ENCODE measurements at places on chromosomes 1 and 21. TPM values are rescaled to one million over a fixed set of nuclear protein-coding genes. Genes with fewer than 3 reads are reported as not detected.

DNA sequence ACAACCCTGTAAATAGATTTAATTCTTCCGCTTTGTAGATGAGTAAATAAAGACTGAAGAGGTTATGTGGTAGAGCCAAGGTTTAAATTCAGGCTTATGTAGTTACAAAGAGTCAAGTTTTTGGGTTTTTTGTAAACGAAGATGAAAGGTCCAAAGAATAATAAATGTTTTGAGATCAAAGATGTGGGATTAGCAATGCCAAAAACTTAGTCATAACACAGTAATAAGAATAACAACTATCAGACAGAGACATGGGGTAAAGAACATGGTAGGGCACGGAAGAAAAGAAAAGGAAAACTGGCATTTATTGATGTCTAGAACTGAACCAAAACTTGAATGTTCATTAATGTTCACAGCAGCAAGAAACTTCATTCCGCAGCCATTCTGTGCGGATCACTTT is 42.9 kb downstream of the EXTL2 start:
- H3K4me1 ChIP-seq = peaks cover 8% of the 10 kb centered on the region
- no peak for DNase-seq
- H3K27ac ChIP-seq = no peak overlapping the region
- no peak overlapping the region for H3K4me3 ChIP-seq
- H3K27me3 ChIP-seq = no peaks in the 10 kb centered on the region

The FH gene
- 215 TPM for total RNA-seq

DNA sequence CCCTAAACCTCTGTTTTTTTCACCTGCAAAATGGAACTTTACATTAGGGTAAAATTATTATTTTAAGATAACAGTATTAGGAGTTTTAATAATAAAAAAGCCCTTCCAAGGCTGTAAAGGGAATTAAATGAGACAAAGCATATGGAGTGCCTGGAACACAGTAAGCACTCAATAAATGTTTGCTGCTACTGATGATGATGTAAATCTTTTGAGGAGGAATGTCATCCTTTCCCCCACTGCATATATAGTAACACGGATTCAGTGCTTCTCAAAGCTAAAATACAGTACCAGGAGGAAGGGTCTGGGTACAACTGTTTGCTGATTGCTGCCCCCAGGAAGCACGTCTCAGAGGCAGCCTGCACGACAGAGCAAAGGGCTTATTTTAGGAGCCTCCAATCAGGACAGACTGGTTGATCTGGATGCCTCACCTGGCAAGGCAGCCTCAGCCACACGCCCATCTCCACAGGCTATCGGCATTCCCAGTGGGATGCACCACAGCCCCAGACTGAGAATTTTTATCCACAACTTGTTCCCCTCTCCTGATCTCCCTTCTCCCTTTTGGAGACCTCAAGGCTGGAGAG is 64.4 kb downstream of the GADD45A start:
- peak overlapping the region; percentile 65 for H3K4me3 ChIP-seq
- no peak for DNase-seq
- H3K27me3 ChIP-seq = no peaks in the 10 kb centered on the region
- peak overlapping the region; percentile 89 for H3K27ac ChIP-seq
- H3K36me3 ChIP-seq = peaks cover 16% of the 10 kb centered on the region

DNA sequence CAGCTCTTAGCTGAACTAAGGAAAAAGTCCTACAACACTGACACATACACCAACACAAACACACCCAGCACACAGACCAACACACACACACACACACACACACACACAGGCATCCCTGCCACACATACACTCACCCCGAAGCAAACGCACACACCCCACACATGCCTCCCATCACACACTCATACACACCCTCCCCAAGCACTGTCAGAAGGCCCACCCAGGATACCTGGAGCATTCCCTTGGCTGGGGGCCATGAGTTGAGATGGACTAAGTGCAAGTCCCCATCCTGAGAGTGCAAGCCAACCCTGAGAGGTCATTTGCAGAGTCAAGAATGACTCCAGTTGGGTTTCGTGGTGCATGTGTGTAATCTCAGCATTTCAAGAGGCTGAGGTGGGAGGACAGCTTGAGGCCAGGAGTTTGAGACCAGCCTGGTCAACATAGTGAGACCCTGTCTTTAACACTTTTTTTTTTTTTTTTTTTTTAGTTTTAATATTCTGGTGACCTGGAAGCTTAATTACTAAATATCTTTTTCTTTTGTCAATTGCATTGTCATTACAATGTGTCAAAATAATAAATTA is 117.3 kb downstream of the RHOU start:
- H3K27me3 ChIP-seq = no peaks in the 10 kb centered on the region
- H3K4me3 ChIP-seq = no peak overlapping the region
- H3K27ac ChIP-seq = no peak overlapping the region
- DNase-seq = no peak

The PADI2 gene
- total RNA-seq = 0.20 TPM

DNA sequence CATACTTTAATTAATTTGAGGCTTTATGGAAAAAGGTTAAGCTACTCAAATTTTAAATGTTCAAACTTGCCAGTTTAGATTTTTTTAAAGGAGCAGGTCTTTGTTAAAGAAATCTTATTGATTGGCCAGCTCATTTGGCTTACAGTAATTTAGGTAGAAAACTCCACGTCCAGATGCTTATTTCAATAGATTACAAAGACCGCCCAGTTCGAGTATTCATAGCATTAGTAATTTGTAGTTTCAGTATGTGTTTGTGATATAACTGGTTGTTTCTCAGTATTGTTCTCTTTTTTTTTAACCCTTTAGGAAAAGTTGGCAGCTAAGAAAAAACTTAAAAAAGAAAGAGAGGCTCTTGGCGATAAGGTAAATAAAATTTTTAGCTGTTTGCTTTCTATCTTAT is 1.6 kb downstream of the RPF1 start:
- peaks cover 42% of the 10 kb centered on the region for H3K36me3 ChIP-seq
- H3K27me3 ChIP-seq = no peaks in the 10 kb centered on the region
- H3K4me3 ChIP-seq = peak overlapping the region; percentile 88
- no peak overlapping the region for H3K27ac ChIP-seq

DNA sequence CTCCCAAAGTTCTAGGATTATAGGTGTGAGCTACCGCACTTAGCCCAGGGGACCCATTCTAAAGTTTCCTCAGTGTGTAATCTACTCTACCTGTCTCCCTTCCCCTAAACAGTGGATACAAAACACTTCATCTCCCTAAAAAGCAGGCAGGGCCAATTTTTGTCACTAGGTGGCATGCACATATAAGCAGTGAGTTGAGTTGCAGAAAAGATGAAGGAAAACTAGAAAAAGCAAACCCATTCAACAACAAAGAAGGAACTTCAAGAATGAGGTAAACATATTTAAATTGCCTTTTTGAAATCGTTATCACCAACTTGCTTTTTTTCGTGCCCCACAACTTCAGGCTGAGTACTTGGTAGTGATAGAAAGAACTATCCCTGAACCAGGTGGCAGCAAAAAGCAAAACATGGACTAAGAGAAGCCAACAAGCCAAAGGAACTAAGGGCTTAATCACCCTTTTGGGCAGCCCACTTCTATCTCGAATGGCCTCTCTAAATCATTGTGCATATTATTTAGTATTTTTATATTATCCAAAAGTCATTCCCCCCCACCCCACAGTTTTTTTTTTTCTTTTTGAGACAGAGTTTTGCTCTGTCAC is 19.7 kb upstream of the ALDH9A1 start:
- H3K27me3 ChIP-seq = no peaks in the 10 kb centered on the region
- no peak overlapping the region for H3K27ac ChIP-seq
- no peak overlapping the region for H3K4me3 ChIP-seq
- DNase-seq = peak; percentile 80
- no peaks in the 10 kb centered on the region for H3K36me3 ChIP-seq

The OR2T34 gene
- not detected for total RNA-seq
